ENCODE measurements at places on chromosomes 5 and 9.

- no peak for DNase-seq
These were observed 63.4 kb upstream of the SREK1 start for GRCh38 chr5:66080664-66081063.

GRCh38 chr9:115715666-115716065, 437.9 kb upstream of the PAPPA start:
- no peak for DNase-seq

DNA sequence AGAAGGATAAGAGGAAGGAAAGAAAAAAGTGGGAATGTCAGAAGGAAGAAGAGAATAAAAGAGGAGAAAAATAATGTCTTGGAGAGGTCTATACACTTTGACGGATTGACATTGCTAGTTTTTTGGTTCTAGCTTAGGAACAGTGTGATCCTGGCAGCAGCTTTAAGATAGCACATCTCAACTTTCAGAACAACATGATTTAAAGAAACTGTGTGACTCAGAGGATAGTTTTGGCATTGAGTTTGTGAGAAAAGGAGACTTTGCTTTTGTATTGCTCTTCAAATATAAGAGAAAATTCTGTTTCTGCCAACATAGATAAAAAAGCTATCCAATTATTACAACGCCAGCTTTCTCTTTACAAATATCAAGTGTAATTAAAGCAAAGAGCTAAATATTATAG, 260.7 kb upstream of the ARRDC3 start:
- DNase-seq = no peak

DNA sequence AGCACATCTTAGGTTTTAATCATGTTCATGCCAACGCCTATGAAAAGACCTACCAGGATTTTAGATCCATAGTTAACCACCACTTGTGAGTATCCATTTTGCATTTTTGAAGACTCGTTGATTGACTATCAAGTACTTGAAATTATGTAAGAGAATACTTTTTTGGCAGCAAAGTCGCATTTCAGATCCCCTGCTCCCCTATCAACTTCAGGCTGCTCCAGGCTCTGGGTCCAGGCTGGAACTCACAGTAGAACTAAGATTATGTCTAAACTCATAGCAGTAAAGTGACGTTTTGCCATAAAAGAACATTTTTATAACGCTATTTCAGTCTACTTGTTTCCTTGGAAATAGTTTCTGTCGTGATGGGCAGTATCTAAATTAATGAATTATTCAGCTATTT, 267.7 kb downstream of the FANCC start:
- no peak for DNase-seq

DNA sequence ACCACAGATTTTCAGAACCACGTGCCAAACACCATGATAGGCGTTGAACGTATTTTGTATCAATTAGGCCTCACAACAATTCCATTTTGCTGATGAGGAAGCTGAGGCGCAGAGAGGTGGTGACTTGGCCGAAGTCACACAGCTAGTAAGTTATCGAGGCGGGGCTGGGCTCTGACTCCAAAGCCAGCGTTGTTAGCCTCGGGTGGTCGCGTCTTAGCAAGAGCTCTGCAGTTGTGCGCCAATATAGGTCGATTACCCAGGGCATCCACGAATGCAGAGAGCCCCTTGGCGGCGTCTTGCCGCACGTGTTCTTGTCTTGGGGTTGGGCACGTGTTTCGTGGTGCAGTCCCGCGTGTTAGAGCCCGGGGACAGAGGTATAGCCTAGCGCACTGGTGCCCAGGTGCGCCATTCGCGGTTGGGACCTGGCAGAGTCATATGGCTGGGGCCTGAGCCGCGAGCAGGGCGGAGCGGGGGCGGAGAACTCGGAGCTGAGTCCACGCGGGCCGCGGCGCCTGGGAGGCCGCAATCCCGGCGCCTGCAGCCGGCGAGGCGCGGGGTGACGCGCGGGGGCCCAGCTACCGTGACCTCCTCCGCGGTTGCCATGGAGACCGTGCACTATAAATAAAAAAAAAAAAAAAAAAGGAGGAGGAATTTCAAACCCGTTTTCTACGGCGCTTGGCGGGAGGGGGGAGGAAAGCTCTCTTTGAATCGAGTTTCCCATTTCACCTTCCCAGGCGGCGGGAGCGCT, 62.3 kb downstream of the CXXC5 start:
- DNase-seq = no peak

DNA sequence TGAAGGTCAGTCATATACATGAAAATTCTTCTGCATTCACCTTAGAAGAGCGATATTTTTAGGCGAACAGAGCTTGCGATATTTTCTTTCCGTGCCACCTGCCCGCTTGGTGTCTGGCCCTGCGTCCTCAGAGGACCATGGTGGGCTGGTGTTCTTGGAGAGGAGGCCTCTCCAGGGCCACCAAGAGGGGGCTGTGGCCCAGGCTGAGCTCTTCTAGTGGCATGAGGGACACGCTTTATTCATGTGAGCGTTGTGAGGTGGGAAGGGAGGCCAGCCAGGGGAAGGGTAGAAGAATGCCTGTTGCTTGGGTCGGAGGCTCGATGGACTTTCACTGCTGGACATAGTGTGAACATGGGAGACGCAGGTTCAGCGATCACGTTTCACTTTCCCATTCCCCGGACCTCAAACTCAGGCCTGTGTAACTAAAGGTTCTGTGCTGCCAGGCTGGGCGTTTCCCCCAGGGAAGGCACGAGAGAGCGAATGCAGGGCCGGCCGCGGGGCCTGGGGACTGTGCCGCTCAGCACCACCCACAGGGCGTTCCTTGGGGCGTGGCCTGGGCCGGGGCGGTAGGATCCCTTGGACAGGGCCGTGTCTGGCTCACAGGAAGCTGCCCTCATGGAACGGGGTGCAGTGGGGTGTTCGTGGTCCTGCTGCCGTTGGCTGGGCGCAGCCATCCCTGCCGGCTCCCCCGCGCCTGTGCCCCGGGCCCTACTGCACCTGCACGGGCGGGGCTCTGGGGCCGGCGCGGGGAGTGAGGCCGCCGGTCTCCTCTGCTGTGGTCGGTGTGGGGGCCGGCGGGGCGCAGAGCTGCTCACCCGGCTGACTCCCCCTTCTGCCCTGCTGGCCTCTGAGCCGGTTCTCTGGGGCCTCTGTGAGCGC, 40.7 kb upstream of the CLPTM1L start:
- DNase-seq = no peak

- DNase-seq = no peak
These were observed 56.0 kb upstream of the FAM174A start for GRCh38 chr5:100479079-100479688.

DNA sequence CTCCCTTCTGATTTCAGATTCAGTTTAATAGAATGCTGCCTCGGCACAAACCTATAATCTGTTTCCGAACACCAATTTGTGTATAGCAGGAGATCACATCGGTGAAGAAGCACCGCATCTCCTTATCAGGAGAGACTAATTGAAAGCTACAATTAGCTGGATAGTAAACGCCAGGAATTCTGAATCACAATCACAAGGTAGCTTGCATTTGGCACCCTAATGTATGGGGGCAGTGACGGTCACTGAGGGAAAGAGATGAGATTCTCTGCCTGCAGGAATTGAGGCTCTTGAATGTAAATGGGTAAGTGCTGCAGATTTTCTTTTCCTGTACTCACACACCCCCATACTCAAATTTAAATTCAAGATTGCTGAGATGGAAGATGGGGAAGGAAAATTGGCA, 373.6 kb upstream of the ZNF608 start:
- no peak for DNase-seq

DNA sequence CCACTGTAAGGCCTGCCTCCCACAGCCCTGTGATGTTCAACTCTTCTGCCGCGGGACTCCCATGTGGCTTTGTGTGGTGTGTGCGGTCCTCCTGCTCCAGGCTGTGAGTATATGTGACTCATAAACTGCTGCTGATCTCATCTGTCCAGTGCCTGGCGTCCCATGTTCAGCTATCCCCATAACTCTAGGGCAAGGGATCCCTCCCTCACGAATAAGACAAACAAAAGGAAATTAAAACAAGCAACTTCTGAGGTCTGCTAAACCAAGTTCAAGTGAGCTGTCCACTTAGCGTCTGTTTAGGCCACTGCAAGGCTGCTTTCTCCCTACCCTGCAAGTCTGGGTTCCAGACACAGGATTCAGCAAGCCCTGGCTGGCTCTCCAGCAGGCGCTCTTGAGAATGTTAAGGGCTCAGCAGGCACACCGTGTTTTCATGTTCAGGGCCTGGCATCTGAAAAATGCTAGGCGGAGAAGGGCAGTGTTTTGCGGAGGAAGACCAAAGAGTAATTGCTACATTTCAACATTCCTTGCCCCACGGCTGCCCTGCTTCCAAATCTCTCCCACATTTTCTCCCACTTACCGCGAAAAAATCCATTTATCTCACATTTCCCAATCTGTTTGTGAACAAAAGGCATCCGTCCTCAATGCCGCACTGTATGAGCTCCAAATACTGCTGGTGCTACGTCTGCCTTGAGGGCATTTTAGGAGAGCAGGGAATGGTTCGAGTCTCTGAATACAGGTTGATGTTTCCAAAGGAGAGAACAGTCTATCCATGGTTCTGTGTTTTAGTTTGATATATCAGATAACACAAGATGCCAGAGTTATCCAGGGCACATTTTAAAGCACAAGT, 280.2 kb downstream of the SEMA5A start:
- peak; percentile 79 for DNase-seq

DNA sequence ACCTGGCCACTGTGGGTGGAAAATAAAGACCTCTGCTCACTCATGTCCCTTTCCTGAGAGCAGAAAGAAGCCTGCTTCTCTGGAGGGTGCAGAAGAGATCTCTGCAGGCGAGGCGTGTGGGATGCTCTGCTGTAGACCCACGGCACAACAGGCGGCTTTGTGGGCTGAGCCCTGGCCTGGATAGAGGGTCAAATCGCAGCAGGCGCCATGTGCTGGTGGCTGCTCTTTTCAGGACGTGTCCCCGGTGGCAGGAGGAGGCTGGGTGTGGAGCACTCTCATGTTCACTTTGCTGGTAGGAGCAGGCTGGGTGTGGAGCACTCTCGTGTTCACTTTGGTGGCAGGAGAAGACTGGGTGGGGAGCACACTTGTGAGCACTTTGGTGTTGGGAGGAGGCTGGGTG, 35.1 kb downstream of the IRX4 start:
- no peak for DNase-seq

DNA sequence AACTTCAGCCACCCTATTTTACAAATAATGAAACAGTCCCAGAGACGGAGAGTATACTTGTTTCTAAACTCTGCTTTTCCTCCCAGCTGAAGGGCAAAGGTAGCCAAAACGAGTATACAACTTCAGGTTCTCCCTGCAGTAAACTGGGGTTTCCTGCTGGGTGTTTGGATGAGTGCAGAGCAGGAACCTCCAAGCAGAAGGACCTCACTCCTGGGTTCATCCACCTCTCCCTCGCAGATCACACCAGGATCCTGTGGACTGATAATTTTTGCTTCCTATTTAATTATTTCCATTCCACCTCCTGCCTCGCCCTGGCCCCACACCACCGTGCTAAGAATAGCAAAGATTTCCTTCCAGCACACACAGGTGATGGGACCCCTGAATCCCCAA, 2.0 kb upstream of the FOXB2 start:
- DNase-seq = no peak

GRCh38 chr5:88033191-88033590, 235.5 kb downstream of the TMEM161B start:
- no peak for DNase-seq

DNA sequence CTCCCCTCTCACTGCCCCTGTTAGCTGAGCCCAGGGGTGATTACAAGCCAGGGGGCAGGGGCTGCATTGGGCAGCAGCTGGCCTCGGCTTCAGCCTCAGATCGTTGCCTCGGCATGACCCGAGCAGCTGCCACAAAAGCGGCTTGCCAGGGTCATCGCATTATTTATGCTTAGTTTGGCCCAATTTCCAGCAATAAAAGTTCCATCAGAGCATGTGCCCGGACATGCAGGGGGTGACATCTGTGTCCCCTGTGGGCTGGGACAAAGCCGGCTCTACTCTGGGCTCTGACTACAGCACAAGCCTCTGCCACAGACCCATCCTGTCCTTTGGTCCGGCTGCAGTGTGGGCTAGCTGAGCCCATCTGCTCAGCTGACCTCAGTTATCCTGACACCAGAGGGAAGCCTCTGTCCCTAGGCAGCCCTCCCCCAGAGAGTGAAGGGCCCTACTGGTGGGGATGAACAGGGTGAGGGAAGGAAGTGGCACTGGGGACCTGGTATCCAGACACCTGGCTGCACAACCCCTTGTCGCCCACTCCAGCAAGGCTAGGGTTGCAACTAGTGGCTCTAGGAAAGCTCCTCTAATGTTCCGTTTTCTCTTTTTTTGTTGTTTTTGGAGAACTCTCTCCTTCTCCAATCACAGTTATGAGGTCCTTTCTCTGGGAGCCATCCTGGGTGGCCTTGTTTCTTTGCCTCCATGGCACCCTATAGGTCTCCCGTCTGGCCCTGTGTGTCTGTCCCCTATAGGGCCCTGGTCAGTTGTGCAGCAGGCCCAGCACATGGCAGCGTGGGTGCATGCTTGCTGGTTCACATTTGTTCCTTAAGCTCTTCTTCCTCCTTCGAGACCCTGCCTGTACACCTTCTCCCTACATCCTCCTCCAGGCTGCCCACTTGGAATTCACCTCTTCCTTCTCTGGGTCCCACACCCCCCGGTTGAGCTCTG, 13.3 kb upstream of the GADD45G start:
- DNase-seq = no peak

- DNase-seq = no peak
These were observed 24.8 kb downstream of the FYB1 start for GRCh38 chr5:39194466-39195136.

DNA sequence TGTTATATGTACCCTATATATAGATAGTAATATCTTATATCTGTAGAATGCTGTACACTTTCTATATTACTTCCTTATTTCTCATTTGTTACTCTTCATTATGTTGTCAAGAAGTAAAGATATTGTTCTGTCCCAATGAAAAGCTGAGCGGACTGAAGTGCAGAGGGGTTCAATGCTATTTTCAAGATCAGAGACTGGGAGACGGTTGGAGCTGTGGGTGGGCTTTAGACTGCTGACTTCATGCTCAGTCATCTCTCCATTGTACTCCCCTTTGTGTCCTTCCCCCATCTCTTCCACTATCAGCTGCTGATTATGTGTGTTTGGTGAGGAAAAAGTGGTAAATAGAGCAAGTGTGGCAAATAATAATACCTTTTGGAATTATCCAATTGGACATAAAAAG, 532.3 kb upstream of the ZNF608 start:
- no peak for DNase-seq

GRCh38 chr5:74063821-74064220, 437.8 kb downstream of the ARHGEF28 start:
- no peak for DNase-seq

DNA sequence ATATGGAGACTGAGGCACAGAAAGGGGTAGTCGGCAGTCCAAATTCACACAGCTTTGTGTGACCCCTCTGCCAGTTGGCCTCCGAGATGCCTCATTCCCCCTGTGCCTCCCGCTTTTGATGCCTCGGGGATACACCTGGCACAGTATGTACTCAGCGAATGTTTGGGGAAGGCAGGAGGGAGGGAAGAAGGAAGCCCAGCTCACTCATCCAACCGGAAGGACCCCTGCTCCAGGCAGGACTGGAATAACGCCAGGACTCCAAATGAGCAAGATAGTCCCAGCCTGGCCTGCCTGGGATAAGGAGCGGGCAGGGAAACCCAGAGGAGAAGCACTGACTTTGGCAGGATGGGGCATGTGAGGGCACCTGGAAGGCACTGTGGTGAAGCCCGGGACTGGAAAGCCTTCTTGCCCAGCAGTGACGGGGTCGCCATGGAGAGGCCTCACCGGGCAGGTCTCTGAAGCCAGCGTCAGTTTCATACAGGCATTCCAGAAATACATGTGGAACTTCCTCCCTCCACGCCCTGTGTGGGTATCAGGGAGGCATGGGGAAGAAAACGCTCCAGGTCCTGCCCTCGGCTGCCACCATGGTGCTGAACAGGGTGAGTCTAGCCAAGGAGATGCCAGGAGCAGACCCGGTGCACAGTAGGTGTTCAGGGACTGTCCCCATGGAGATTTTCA, 20.3 kb downstream of the LMX1B start:
- no peak for DNase-seq

- no peak for DNase-seq
These were observed 15.4 kb upstream of the NPR2 start for GRCh38 chr9:35776018-35776417.

All from brain pericyte (primary cell).